ENCODE measurements at places on chromosomes 7 and 10. TPM values are rescaled to one million over a fixed set of nuclear protein-coding genes. Genes with fewer than 3 reads are reported as not detected.

KCNH2 gene
- total RNA-seq = not detected

GIMAP1 gene
- total RNA-seq = 11.8 TPM

OPN1SW gene
- not detected for total RNA-seq

TAS2R41 gene
- total RNA-seq = not detected

AIMP2 gene
- 44.6 TPM for total RNA-seq

PAX2 gene
- not detected for total RNA-seq

LIPF gene
- not detected for total RNA-seq

SPDYE5 gene
- total RNA-seq = 0.16 TPM

FOXP2 gene
- total RNA-seq = 3.3 TPM

GRCh38 chr10:128300290-128300824 lies 174.1 kb upstream of the MKI67 start:
- no peak for DNase-seq

GRCh38 chr10:75836064-75836463 lies 404.6 kb downstream of the LRMDA start:
- no peak for DNase-seq

GRCh38 chr7:141617280-141617679 lies 66.1 kb downstream of the AGK start:
- DNase-seq = no peak

DNA sequence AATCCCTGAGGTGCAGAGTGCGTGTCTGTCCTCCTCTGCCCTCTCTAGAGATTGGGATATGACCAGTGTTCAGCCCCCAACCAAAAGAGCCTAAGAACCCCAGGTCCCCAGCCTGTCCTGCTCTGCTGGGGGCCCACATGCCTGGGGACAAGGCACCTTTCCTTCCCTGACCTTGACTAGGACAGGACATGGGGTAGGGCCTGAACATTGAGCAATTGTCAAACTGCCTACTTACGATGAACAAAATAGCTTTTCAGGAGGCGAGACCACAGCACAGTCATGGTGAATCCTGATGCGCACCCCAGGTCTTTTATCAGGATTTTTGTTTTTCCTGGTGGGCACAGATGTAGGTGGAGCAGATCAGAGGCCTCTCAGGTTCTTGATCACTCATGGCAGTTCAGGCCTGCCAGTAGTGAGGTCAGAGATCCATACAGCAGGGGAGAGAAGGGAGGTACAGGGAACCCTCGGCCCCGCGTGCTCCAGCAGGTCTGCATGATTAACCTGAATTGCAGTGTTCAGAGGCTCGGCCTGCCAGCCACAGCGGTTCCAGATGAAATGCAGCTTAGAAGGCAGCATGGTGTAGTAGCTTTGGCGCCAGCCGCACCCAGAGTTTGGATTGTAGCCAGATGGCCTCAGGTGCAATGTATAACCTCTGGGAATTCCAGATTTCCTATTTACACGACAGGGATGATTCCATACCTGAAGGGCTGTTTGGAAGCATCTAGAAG lies 191.3 kb downstream of the CUX1 start:
- DNase-seq = no peak

DNA sequence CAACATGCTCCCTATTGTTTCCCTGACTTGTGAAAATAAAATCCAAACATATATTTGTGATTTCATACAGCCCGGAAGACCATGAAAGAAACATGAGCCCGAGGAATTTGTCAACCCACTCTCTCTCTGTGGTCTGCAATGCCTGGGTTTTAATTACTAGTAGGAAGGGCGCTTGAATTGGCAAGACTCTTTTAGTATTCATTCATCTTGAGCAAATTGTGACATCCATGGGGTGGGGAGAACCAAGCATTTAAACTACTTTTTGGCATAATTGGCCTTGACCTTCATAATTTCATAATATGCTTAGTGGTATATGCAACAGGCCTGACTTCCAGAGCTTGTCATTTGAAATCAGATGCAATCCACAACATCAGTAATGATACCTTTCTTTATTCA lies 142.4 kb upstream of the BMPER start:
- DNase-seq = no peak

GRCh38 chr10:110113670-110114337 lies 93.6 kb upstream of the MXI1 start:
- no peak for DNase-seq

DNA sequence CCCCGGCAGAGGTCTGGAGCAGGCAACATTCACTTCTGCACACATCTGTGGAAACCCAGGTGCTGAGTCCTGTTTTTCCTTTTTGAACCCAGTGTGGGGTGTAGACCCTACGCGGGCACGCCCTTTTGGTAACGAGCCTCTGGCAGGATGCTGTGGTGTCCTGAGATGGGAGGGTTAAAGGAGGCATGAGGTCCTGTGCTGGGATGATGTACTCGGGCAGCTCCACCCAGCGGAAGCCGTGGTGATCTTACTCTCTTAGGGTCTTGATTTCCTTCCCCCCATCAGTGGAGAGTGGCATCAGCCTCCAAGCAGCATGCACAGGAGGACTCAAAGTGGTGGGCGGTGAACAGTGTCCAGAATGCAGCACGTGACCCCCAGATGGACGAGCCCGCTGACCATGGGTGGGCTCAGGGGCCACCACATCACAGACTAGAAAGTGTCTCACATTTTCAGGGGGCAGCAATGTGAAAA lies 148.6 kb downstream of the DNAJB6 start:
- no peak for DNase-seq

DNA sequence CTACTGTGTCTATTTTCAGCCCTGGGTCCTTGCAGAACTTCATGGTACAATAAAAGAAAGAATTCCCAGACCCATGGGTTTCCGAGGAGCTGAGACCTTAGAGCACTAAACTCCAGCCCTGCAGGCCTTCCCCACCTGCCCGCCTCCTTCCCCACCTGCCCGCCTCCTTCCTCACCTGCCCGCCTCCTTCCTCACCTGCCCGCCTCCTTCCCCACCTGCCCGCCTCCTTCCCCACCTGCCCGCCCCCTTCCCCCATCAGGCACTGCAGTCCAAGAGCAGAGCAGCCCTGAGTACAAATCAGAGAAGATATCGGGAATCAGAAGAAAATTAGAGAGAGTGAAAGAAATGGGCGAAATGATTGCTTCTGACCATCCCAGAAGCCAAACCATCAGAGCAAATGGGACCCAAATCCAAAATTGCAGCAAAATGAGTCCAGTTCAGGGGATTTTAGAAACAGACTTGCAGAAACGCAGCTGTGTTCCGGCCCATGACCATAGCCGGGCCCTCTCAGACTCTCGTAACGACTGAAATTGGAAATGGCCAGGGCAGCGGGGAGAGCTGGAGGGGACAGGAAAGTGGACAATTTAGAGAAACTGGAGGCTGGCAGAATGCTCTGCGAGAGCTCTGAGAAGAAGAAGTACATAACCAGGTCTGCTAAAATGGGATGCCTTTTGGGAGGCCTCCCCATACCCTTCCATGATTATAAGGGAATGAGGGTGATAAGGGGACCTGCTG lies 568.4 kb downstream of the TCERG1L start:
- no peak for DNase-seq

- DNase-seq = no peak
Observed at GRCh38 chr7:15916681-15917380, 230.3 kb upstream of the MEOX2 start.

DNA sequence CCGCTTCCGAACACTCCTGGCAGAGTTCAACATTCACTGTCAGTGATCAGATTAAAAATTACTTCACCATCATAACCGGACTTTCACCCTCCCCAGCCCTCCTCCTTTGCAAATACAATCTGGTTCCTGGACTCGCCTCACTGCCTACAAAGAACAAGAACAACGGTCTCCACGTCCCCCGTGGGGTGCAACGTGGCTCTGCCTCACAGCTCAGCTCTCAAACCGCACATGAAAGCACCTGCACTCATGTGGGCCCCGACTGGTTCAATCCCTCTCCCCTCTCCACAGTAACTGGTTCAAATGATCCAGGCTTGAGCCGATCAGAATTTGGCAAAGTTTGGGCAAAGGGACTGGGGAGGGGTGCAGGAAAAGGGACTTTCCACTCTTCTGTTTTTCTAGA lies 21.0 kb downstream of the ASB13 start:
- DNase-seq = no peak

GRCh38 chr10:77578583-77579227 lies 58.9 kb downstream of the KCNMA1 start:
- DNase-seq = peak; percentile 30

GRCh38 chr10:125023862-125024496 lies 82.1 kb downstream of the ZRANB1 start:
- DNase-seq = peak; percentile 31

DNA sequence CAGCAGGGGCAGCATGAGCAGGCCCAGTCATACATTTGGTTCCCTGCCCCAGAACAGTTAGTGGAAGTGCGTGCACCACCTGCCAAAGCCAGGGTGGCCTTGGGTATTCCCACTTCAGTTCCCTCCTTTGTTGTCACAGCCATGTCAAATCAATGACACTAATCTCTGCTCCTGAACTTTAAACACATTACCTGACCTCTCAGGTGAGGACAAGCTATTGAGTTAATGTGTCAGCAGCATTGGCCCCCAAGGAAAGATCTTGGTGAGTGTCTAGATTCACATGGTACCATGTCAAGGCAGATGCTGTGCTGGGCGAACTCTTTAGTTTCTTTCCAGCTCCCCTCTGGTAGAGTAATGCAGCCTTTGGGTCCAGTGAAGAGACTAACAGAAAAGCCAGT lies 2.1 kb downstream of the CYP3A5 start:
- DNase-seq = no peak

- no peak for DNase-seq
Observed at GRCh38 chr7:128321044-128321422, 22.7 kb downstream of the RBM28 start.

- no peak for DNase-seq
Observed at GRCh38 chr10:117432866-117433265, 57.6 kb upstream of the PDZD8 start.

- no peak for DNase-seq
Observed at GRCh38 chr7:1691601-1692514, 21.8 kb downstream of the ELFN1 start.

- DNase-seq = no peak
Observed at GRCh38 chr7:35522697-35523096, 172.2 kb downstream of the HERPUD2 start.

DNA sequence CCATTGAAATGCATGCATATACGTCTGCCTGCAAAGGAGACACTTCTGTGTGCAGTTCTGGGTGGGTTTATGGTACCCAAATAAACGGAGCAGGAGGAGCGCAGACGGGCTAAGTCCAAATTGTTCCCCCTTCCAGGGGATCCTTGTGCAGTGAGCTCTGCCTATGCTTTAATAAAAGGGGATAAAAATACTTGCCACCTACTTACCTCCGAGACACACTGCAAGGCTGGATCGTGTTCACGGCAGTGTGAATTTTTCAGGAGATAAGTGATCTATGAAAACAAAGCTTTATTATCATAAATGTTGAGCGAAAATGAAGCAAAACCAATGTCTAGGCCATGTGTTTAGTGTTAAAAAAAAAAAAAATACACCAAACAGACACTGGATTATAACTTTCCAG lies 308.8 kb upstream of the AOAH start:
- no peak for DNase-seq

DNA sequence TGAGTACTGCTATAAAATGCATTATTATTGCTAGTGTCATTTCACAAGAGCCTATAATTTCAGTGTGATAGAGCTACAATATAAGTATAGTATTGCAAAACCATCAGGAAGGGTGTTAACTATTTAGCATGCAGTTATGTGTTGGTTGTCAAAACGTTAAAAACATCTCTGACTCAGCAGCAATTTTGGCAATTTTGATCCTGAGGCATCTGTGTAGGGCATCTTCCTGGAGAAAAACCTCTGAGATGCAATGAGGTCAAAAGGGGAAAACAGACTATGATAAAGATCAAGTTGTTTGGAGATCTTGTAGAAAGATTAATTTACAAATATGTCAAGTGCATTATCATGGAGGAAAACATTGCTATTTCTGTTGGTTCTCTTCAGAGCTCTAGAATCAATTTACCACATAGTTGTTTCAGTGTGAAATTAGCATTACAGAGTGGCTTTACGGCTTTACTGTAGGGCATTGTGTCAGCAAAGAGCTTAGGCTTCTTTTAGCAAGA lies 5.3 kb downstream of the CFTR start:
- DNase-seq = no peak

GRCh38 chr10:52918714-52919305 lies 146.2 kb upstream of the MBL2 start:
- DNase-seq = no peak

DNA sequence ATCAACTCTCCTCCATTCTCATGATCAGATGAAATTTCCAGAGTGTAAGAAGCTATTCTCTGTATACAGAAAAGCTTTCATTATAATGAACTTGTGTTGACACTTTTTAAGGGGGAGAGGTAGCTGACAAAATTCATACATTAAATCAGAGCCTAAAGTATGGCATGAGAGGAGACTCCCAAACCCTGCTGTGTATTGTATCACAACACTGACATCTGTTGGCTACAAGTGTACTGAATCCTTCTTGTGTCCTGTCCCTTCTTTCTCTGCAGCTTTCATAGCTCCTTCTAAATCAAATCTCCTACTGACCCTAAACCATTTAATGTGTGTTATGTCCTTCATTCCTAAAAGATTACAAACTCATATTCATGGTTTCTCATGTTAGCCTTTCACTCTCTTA lies 70.9 kb downstream of the GCC1 start:
- peak; percentile 21 for DNase-seq

GRCh38 chr7:30458311-30458710 lies 20.3 kb downstream of the NOD1 start:
- no peak for DNase-seq

DNA sequence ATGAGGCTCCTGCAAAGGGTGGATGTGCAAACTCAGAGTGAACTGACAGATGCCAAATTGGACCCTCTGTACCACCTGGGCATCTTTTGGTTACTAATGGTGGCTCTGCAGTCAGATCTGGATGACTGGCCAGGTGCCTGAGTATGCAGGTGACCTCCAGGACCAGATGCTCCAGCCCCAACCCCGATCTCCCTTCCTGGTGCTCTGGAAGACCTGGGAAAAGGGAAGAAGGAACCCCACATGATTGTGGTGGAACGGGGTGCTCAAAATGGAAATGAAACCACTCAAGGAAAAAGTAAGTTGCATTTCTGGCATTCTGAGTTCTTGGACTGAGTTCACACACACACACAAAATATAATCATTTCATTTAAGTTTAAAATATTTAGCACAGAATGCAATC lies 9.8 kb upstream of the AEBP1 start:
- no peak for DNase-seq

DNA sequence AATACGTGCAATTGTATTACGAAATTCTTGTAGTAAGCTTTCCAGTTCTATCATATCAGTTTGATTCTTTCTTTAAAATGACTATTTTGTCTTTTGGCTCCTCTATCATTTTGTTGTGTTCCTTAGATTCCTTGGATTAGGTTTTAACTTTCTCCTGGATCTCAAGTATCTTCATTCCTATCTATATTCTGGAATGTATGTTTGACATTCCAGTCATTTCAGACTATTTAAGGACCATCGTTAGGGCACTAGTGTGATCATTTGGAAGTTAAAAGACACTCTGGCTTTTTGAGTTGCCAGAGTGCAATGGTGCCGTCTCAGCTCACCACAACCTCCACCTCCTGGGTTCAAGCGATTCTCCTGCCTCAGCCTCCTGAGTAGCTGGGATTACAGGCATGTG lies 45.7 kb upstream of the SFTPD start:
- no peak for DNase-seq

- peak; percentile 65 for DNase-seq
Observed at GRCh38 chr10:26881600-26882331, 21.0 kb upstream of the ABI1 start.

- no peak for DNase-seq
Observed at GRCh38 chr7:67675971-67676370, 679.3 kb downstream of the TYW1 start.
